ENCODE measurements at places on chromosomes 2 and 18.

DNA sequence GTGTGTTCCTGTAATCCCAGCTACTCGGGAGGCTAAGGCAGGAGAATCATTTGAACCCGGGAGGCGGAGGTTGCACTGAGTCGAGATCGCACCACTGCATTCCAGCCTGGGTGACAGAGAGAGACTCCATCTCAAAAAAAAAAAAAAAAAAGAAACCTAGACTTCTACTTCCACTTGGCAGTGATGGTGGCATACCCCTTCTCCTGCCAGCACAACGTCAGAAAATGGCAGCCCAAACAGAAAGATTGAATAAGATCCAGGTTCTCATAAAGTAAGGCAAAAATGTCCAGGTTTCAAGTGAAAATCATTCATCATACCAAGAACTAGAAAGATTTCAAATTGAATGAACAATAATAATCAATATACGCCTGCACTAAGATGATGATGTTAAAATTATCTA is 15.4 kb upstream of the ESPNL start:
- no peak for DNase-seq

- DNase-seq: no peak
Observed at GRCh38 chr2:11203480-11203879, 48.2 kb downstream of the SLC66A3 start.

- DNase-seq: no peak
Observed at GRCh38 chr2:241312082-241312481, 3.4 kb downstream of the HDLBP start.

GRCh38 chr2:64793701-64794100 is 140.0 kb upstream of the SERTAD2 start:
- no peak for DNase-seq
